ENCODE measurements at places on chromosomes 6 and 20. TPM values are rescaled to one million over a fixed set of nuclear protein-coding genes. Genes with fewer than 3 reads are reported as not detected.

The SYNDIG1 gene
- 9.1 TPM for polyA plus RNA-seq

The STK35 gene
- 16.6 TPM for polyA plus RNA-seq

The CYB5R4 gene
- 9.3 TPM for polyA plus RNA-seq

The CCDC28A gene
- 28.8 TPM for polyA plus RNA-seq

The CLPSL1 gene
- 1.4 TPM for polyA plus RNA-seq

The SLC22A7 gene
- polyA plus RNA-seq: 0.56 TPM

The CCN5 gene
- polyA plus RNA-seq: not detected

The PSORS1C2 gene
- 0.17 TPM for polyA plus RNA-seq

The FILIP1 gene
- 2.2 TPM for polyA plus RNA-seq

The ZC2HC1B gene
- not detected for polyA plus RNA-seq

The CRYBG1 gene
- 27.0 TPM for polyA plus RNA-seq

The ELOVL2 gene
- 4.8 TPM for polyA plus RNA-seq

The TCF19 gene
- polyA plus RNA-seq: 17.3 TPM

The TMEM200A gene
- 28.1 TPM for polyA plus RNA-seq

The NOX3 gene
- polyA plus RNA-seq: not detected

The LGSN gene
- polyA plus RNA-seq: 0.26 TPM

The FUCA2 gene
- 68.2 TPM for polyA plus RNA-seq

The C6orf132 gene
- polyA plus RNA-seq: 7.0 TPM

The IL17A gene
- not detected for polyA plus RNA-seq

The TUBB2B gene
- polyA plus RNA-seq: 119 TPM

The TBC1D32 gene
- 15.3 TPM for polyA plus RNA-seq

The RWDD2A gene
- polyA plus RNA-seq: 6.9 TPM

The PLAGL2 gene
- 21.1 TPM for polyA plus RNA-seq

The SLC22A23 gene
- 13.7 TPM for polyA plus RNA-seq

The TFAP2A gene
- 27.6 TPM for polyA plus RNA-seq

The GRM4 gene
- polyA plus RNA-seq: 0.47 TPM

The PDCD2 gene
- 63.7 TPM for polyA plus RNA-seq

The PNLDC1 gene
- 0.12 TPM for polyA plus RNA-seq

The TSBP1 gene
- polyA plus RNA-seq: 0.18 TPM

The OR2H1 gene
- not detected for polyA plus RNA-seq

The DAAM2 gene
- 24.0 TPM for polyA plus RNA-seq

The SOX18 gene
- 8.2 TPM for polyA plus RNA-seq

The FKBP1A gene
- 413 TPM for polyA plus RNA-seq

The ZCCHC3 gene
- polyA plus RNA-seq: 52.1 TPM

The CGA gene
- 0.37 TPM for polyA plus RNA-seq

The ALDH5A1 gene
- polyA plus RNA-seq: 28.0 TPM

The PTGIS gene
- 134 TPM for polyA plus RNA-seq

The NR2E1 gene
- polyA plus RNA-seq: not detected

The ERVFRD-1 gene
- 0.24 TPM for polyA plus RNA-seq

The ROMO1 gene
- 57.7 TPM for polyA plus RNA-seq

The PDYN gene
- 0.26 TPM for polyA plus RNA-seq

The RAET1E gene
- polyA plus RNA-seq: not detected

The PRRC2A gene
- 155 TPM for polyA plus RNA-seq

The C20orf141 gene
- not detected for polyA plus RNA-seq

The CCNC gene
- polyA plus RNA-seq: 84.9 TPM

The HIVEP2 gene
- polyA plus RNA-seq: 10.2 TPM

The RIMS4 gene
- polyA plus RNA-seq: 0.73 TPM

The OXT gene
- polyA plus RNA-seq: 0.68 TPM

The SLC35D3 gene
- 0.07 TPM for polyA plus RNA-seq

The TRDN gene
- 1.6 TPM for polyA plus RNA-seq

The DEFB128 gene
- not detected for polyA plus RNA-seq

The VAPB gene
- 58.4 TPM for polyA plus RNA-seq
